ENCODE measurements at places on chromosomes 5 and 9.

- DNase-seq, result no peak
These were observed 336.9 kb downstream of the ENC1 start for GRCh38 chr5:74303578-74303977.

GRCh38 chr9:109477258-109478050 lies 20.7 kb downstream of the PTPN3 start:
- DNase-seq, result no peak

DNA sequence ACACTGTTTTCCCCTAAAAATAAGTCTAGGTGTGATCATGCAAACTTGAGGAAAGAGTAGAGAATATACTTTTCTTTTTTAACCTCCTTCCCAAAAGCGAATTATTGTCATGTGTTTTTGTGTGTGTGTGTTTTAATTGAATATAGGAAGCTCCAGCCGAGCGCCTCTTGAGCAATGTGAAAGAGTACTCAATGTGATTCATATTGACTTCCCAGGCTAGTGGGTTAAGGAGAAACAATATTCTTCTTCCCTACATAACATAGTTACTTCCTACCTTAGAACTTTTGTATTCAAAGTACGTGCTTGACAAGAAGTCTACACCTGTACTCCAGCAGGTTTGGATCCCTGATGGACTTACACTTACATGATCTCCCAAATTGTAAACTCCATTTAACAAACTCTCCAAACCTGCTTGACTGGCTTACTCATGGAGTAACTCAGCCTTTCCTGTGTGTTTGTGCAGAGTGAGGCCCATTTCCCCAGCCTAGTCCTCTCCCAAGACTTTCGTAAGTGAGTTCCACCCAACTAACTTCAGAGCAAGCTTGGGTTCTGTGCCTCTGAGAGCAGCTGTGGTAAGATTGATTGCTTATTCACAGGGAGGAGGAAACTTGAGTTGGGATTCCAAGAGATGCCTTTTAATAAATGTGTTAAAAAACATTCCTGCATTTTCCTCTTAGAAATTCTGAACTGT lies 9.3 kb downstream of the SLC28A3 start:
- no peak for DNase-seq

DNA sequence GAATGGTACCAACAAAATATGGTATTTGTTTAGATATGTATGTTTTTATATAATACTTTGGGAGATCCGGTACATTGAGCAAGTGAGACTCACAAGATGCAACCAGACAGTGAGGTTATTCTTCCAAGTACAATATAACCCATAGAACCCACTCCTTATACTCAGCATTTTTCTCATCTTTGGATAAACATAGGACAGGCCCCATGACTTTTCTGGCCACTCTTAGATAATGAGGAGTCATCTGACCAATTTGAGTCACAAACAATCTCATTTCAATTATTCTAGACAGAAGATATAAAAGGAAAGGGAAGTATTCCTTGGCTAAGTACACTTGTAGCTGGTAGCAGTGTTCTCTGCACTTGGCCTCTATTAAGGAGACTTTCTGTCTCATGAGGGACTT lies 150.2 kb downstream of the SGCD start:
- no peak for DNase-seq

- no peak for DNase-seq
These were observed 4.7 kb downstream of the LNPEP start for GRCh38 chr5:96940586-96940985.

DNA sequence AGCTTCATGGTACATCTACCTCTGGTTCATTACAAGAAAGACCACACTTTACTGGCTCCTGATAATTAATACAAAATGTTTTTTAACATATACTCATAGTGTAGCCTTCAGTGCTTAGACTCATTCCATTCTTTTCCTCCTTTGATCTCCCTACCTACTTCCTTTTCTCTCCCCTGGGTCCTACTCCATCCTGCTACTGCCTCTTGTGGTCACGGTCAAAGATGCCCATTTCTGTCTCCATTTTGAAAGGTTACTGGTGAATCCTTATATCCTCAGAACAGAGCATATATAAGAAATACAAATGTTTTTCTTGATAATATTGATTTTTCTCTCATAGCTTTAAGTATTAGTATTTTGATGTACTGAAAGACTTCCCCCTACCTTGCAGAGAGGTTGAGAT lies 375.9 kb downstream of the ARRDC3 start:
- no peak for DNase-seq

- no peak for DNase-seq
These were observed 124.5 kb upstream of the PRLR start for GRCh38 chr5:35354751-35355150.

- DNase-seq, result no peak
These were observed 26.2 kb downstream of the CARNMT1 start for GRCh38 chr9:75001719-75002421.

DNA sequence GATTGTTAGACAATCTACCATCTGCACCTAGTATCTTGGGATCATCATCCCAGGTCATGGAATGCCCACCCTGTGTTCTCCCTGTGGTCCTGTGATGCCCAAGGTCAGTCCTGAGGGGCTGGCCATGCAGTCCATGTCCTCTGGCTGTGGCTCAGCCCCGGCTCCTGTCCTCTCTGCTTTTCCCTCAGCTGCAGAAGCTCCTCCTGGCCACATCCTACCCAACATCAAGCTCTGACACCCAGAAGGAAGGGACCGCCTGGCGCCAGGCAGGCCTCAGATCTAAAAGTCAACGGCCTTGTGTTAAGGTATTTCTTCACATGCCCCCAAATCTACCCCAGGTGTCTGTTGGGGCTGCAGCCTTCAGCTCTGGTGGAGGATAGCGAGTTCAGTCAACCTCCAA lies 100.5 kb downstream of the PPARGC1B start:
- no peak for DNase-seq

Data from activated CD8-positive, alpha-beta memory T cell treated with anti-CD3 and anti-CD28 coated beads for 1 hour (primary cell).